ENCODE measurements at places on chromosomes 2 and 18.

DNA sequence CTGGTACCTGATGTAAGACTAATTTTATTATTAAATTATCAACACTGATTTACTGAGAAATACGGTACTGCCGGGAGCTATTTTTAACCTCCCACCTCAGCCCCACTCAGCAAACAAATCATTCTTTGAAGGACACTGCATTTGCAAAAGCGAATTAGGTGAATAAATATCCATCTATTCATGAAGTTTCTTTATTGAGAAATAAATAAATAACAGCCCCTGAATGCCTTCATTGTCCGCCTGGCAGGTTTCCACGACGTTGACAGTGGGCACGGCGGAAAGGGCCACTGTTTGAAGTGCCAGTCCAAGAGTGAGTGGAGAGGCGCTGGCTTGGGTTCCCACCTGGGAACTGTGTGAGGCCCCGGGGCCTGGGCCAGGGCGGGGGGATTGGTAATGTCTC, 15.7 kb downstream of the C1QL2 start:
- ATAC-seq = no peak

- ATAC-seq = no peak
Measured at GRCh38 chr2:190827720-190828119, 52.9 kb upstream of the GLS start.

DNA sequence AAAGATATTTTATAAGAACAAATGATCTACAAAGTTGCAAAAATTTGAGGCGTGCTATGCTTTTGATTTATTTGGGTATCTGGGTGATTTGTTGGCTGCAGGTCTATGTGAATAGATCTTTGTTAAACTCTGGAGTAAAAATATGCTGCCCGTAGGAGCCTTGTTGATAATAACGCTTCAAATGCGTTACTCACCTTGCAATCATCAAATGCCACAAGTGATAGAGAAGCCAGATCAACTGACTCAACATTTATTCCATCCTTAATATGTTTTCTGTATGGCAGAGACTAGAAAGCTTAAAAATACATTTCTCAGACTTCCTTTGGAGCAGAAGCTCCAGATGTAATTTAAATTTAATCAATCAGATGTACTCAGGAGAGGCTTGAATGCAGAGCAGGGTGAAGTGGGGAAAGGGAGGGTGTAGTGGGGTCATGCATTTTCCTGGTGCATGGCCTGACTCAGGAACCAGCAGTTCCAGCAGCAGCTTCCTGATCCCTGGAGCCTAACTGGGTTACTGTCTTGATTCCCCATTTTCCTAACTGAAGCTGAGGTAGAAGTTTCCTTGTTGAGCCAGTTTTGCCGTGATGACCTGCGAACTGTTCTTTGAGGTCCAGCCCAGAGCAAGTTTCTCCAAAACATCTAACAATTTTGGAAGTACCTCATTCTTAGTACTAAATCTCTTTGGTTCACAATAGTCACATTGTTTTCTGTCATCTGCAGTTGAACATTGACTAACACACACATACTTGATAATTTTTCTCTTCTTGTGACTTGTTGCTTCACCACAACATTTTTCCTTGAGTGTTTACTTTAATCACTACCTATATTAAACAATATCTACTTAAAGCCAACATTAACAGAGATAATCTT, 284.7 kb upstream of the CWC22 start:
- ATAC-seq = no peak

- ATAC-seq = no peak
Measured at GRCh38 chr2:235833971-235834620, 334.1 kb downstream of the GBX2 start.

DNA sequence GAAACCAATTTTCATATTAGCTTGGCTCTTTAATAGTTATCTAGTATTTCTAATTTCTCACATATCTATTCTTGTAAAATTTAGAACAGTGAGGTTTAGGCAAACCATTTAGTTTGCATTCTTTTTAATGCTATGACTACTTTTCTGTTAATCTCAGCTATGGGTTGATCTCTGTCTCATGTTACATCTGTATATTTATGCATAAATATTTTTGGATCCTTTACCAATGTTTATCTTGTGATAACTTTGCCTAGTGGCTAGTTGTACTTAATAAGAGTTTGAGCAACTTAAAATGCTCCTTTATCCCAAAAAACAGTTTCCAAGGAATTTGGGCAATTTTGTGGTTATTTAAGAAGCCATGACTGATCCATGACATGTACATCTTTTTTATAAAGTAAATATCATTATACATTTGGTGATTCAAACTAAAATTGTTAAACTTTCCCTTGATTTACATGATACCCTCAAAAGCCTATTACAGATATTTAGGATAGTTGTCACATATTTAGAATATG, 86.3 kb downstream of the R3HDM1 start:
- ATAC-seq = no peak

- ATAC-seq = no peak
Measured at GRCh38 chr2:10165282-10165681, 42.7 kb downstream of the RRM2 start.

- ATAC-seq = no peak
Measured at GRCh38 chr2:69563021-69563420, 80.5 kb downstream of the AAK1 start.

DNA sequence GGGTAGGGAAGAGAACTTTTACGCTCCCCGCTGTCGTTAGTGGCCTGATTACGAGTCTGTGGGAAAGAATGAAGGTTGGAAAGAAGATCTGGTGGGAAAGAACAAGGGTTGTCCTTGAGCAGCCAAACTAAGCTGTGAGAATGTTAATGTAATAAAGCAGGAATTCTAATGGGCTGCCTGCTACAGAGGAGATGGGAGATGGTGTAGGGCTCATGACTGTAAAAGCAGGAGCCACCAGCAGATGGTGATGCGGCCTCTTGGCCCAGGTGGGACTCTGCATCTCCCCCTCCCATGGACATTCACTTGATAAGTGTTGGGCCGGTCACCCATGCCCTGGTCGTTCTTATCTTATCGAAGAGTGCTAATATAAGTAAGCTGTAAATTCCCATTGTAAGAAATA, 150.0 kb downstream of the NEDD4L start:
- ATAC-seq = no peak

DNA sequence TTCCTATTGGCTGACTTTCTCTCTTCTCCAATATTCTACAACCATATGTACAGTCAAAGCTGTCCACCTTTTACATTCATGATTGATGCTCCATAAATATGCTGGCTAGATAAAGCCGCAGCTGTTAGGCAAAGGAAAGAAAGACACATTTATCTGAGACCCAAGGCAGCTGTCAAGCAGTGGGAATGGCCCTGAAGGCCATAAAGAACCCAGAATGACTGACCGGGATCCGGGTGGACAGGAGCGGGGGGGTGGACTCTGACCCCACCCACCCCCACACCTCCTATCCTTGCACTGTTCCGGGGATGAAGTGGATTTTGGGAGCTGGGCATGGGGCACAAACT, 116.4 kb downstream of the RTP5 start:
- ATAC-seq = no peak

GRCh38 chr18:2856547-2857170, 9.9 kb downstream of the EMILIN2 start:
- ATAC-seq = no peak

GRCh38 chr2:60671966-60672365, 84.1 kb upstream of the PAPOLG start:
- no peak for ATAC-seq

GRCh38 chr2:43100883-43101662, 125.3 kb downstream of the ZFP36L2 start:
- ATAC-seq = peak; percentile 28

- no peak for ATAC-seq
Measured at GRCh38 chr2:47767497-47767844, 15.5 kb upstream of the MSH6 start.

GRCh38 chr2:200765995-200766660, 45.6 kb upstream of the BZW1 start:
- ATAC-seq = no peak

- no peak for ATAC-seq
Measured at GRCh38 chr2:117943013-117943672, 70.7 kb downstream of the CCDC93 start.

GRCh38 chr18:63322206-63322605, 2.6 kb upstream of the BCL2 start:
- ATAC-seq = no peak

- no peak for ATAC-seq
Measured at GRCh38 chr2:98607741-98608115, 584 bp downstream of the COA5 start.

GRCh38 chr2:200467806-200468681, 41.8 kb downstream of the KCTD18 start:
- no peak for ATAC-seq

DNA sequence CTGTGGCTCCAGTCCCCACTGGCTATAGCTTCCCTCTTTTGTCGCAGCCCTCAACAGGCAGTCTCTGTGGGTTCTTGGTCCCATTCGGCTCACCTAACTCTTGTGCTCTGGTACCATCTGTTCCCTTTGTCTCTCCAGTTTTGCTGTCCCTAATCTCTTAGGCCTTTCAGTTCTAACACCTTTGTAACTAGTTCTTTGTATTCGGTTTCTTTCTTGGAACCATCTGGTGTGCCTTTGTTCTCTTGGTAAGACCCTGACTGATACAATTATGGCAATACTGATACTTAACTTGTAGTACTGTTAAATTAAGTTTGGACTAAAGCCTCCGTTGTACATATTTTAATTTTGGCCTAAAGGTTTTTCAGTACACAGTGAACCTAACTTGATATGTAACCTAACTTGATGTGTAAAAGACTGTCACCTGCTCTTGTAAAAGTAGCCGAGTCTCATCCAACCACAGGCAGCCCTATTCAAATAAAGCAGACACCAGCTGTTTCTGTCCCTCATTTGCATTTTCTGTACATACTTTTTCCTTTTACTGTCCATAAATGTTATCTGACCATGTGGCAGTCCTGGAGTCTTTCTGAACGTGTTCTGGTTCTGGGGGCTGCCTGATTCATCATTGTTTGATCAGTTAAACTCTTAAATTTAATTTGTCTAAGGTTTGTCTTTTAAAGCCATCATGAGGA, 4.8 kb upstream of the MRPL44 start:
- peak; percentile 53 for ATAC-seq

GRCh38 chr2:219695145-219695709, 67.8 kb downstream of the SLC4A3 start:
- no peak for ATAC-seq

DNA sequence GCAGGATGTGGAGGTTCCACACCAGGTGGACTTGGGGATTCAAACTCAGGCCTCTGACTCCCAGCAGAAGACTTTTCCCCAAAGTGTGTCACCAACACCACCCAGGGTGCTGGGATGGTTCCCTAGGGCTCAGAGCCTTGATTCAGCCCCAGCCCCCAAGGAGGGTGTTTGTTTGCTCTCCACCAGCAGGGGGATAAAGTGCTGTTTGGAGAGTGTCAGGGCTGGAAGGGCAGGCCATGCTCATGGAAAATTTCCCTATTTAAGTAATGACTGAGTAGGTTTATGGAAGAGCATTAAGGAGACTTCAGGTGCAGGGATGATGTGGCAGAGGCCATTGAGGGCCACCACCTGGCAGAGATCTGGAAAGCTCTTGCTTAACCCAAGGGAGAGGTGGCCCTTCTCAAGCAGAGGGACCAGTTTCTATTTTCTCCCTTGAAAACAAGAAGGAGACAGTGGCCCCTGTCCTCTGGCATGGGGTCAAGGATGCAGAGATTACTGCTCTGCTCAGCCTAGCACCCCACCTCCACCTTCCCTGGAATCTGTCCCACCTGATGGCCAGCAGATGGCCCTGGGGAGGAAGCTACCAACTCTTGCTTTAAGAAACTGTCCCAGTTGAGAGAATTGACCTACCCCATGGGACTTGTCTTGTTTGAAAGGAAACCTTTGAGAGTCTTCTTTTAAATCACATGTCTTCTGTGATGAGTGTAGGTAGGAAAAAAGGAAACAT, 122.1 kb downstream of the ACOXL start:
- peak; percentile 55 for ATAC-seq

GRCh38 chr2:46964835-46965560, 49.4 kb upstream of the MCFD2 start:
- ATAC-seq = no peak

DNA sequence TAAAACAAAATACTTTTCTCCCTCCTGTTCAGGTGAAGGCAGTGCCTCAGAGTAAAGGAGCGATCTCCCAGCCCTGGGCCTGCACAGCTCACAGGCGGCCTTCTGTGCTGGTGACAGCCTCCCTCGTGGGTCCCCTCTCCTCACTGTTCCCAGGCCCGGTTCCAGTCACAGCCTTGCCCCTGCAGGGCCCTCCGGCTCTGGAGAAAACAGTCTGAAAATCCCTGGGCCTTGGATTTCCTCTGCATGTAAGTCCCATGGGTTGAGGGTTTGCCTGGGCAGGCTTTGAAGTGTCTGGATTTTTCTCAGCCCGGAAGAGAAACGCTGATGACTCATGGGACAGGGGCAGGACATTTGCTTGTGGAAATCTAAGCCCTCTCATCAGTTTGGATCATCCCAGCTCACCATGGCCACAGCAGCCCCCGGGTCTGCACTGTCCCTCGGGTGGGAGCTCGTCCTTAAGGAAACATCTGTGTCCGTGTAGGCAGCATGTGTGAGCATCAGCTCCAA, 186.1 kb upstream of the RAB12 start:
- no peak for ATAC-seq

GRCh38 chr2:216849987-216850386, 9.9 kb downstream of the TNP1 start:
- no peak for ATAC-seq

DNA sequence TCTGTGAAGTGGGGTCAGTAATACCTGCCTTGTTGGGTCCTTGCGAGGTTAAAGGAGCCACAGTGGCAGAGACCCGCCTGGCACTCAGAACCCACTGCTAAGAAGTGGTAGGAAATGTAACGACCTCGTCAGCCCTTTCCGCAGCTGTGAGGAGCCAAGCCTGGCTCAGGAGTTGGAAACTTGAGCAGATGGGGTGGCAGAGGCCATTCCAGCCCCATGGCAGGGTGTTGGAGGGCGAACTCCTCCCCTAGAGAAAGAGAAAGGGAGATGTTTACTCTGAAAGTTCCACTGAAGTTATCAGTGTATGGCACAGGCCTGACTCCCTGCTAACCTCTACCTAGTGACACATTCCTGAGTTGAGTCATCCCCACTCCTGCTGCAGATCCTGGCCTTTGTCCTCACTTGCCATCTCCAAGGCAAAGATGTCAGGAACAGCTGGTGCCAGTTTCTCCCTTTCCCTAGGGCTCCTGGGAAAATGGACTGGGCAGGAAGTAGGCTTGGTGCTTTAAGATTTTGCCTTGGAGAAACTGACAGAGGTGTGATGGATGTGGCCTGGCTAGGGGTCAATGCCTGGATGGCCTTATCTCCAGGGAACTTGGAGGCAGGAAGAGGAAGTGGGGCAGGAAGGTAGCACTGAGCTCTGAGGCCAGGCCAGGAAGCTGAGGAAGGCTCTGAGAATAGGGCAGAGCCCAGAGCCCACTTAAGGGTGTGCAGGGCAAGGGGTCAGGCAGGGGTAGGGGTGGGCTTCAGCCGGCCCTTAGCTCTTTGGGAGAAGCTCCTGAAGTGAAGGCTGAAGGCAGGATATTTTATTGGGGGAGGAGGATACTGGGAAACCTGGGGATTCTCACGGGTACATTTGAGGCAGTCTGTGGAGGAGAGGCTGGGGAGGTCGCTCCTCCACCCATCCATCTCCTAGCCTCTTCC, 888 bp downstream of the VAMP5 start:
- ATAC-seq = peak; percentile 64

GRCh38 chr2:107548216-107548615, 278.5 kb upstream of the RGPD4 start:
- no peak for ATAC-seq

DNA sequence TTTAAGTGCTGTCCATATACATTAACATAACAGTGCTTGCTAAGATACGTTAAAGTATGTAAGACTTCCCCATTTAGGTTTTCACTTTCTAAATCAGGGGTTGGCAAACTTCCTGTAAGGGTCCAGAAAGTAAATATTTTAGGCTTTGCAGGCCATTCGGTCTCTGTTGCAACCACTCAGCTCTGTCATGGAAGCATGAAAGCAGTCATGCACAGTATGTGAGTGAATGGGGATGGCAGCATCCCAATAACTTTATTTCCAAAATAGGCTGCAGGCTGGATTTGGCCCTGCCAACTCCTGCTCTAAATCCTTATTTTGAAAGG, 128.7 kb downstream of the PLA2R1 start:
- ATAC-seq = peak; percentile 69
